Activated CD4-positive, CD25-positive, alpha-beta regulatory T cell treated with anti-CD3 and anti-CD28 coated beads, Interleukin-2, amount 50 U/mL, for 16 hours (primary cell): ENCODE measurements at places on chromosomes 4 and X.

DNA sequence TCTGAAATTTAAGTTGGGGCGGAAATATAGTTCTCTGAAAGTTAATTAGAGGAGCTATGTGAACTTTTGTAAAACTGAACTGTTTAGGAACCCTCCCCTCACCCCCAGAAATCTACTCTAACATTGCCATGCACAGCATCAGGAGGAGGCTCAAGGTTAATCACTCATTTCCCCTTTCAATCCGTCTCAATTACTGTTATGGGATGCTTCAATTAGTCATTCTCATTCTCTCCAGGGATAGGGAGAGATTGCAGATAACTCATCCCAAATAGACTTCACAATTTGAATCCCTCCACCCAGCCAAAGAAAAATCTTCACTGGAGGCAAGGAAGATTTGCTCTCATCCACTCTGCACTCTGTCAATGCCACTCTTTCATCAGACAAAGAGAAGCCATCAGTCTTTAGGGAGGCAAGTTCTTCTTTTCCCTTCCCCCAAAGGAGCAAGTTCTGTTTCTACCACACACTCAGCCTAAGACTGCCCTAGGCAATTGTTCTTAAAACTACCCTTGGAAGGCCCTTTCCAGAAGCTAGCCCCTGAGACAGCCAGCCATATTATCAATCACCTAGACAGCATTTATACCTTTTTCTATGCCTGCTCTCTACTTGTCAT, 140.4 kb downstream of the SLC10A7 start:
- no peak for DNase-seq

DNA sequence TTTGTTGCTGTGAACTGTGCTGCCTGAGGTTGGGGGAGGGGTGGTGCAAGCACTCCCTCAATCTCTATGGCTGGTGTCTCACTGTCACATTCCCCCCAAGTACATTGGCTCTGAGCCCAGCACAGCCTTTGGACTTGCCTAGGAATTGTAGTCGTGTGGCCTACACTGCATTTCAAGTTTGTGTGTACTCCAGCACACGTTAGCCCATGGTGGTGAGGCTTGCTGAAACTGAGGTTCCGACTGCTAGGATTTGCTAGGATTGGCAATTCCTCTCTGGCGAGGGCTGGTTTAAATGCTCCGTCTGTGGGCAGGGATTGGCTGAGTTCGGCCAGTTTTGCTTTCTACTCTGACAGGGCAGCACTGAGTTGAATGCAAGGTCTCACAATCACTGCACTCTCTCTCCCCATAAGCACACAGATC, 121.7 kb upstream of the CXXC4 start:
- DNase-seq = no peak

GRCh38 chrX:3154386-3154975, 113.2 kb downstream of the ARSF start:
- DNase-seq = no peak

DNA sequence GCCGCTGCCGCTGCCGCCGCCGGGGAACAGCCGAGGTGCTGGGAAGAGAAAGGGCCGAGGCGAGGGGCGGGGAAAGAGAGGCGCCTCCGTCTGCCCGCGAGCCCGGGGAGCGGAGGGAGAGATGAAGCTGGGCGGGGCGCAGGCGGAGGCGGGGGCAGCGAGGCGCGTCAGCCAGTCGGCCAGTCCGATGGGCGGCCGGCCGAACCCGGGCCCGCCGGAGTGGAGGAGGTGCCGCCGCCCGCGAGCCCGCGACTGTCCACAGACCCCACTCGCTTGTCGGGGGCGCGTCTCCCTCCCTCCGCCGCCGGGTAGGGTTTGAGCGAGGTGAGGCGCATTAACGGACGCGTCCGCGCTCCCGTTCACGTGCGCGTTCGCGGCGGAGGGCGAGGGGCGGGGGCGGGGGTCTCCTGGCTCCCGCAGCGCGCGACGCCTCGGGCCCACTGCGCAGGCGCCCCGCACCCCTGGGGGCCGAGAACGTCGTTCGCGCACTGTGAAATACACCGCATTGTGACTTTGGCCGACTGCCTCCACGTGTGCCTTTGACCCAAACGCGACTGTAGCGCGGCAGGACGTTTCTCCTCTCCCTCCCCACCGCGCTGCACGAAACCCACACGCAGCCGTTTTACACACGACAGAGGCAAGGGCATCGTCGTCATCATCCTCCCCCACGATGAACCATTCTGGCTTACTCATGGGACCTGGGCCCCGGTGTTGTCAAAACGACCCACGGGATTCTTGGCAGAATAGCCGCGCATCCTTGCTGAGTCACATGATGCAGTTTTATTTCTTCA, at the start of gene NUDT11:
Gene NUDT11 (minus strand): TSS at position 92 of the 791 bp plus-strand sequence. CDS start 148 bp downstream, outside the sequence.
- no peak for DNase-seq

DNA sequence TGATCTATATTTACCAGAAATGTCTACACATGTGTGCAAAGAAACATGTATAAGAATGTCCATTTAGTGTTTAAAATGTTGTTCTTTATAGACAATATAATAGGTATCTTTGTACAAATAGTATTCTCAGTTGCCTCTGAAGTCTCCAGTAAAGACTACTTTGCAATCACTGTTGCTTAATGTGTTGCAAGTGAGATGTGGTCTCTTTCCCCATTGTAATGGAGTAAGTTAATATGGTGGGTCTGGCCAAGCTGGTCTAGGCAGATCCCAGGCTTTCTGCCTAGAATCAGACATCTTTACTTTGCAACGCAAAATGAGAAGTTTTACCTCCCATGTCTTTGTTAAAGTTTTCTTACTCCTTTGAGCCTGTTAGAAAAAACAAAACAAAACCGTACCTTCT, 144.8 kb downstream of the GABRA3 start:
- no peak for DNase-seq
